ENCODE measurements at places on chromosomes 7 and 10.

GRCh38 chr10:86261941-86262687 is 104.5 kb downstream of the GRID1 start:
- peak; percentile 23 for DNase-seq

GRCh38 chr7:46909601-46910051 is 672.3 kb downstream of the TNS3 start:
- no peak for DNase-seq

GRCh38 chr7:47698386-47698785 is 116.5 kb upstream of the TNS3 start:
- no peak for DNase-seq

DNA sequence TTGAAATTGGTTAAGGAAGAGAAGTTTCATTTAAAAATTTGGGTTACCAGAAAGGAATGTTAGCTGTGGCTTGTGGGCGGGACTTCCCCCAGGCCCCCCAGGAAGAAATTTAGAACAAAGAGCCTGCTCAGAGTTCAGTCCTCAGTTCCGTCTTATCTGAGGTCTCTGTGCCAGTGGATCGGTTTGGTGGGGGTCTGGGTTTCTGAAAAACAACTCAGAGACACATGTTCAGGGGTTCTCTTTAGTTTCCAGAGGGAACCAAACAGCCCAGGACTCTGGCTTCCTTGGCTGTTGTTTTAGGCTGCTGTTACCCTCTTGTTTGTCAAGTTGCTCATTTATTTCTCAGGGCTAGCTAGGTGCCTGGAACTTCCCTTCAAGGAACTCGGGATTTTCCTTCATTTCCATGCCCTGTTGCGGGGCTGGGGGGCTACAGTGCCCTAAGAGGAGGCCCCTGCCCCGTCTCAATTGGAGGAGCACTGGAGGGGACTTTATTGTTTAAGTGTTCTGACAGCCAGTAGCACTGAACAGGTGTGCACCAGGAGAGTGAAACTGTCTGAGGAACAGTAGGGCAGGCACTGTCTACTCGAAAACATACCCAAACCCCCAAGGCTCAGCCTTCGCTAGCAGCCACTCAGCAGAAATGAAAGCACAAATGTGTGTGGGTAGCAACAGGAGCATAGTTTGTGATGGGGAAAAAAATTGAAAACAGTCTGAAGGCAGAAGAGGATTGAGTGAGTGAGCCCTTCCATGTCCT is 59.9 kb downstream of the ALOX5 start:
- DNase-seq, result no peak

GRCh38 chr7:7756577-7756976 is 38.2 kb upstream of the RPA3 start:
- DNase-seq, result no peak

- DNase-seq, result no peak
Measured at GRCh38 chr10:43395571-43396060, 13.4 kb downstream of the HNRNPF start.

GRCh38 chr7:80428161-80429054 is 83.5 kb downstream of the GNAT3 start:
- DNase-seq, result peak; percentile 71

GRCh38 chr7:74655768-74656440 is 1.6 kb upstream of the GTF2I start:
- no peak for DNase-seq

DNA sequence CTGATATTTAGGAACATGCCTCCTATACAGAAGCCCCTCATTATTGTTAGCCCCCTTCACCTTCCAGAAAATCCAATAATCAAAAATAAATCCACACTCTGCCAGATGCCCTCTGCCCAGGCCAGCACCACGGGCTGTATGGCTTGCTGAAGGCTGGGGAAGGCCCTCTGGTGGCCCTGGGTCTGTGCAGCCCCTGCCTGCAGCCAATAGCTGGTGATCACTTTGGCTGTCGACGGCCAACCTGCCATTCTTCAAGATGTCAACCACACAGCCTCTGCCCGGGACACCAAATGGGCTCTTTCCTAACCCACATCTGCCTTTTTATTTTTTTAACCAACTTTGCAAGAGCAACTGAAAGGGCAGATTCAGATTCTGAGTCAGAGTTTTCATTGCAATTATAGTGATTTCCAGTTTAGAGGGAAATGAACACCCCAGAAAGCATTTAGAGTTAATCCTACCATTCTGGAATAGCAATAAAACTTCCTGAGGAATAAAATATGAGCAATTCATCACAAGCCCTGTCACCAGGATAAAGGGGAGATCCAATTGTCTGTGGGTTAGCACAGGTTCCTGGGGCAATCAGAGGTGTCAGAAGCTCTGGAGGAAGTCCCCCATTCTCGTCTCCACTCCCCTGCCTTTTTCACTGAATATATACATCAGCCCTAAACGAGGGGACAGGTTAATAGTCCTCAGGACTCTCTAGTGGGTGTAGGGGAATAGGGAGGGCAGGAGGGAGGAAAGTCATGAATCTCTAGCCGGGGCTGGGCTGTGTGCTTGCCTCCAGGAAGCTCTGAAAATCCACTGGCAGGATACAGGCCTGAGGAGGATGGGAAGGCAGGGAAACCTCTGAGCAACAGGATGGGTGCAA is 211.3 kb downstream of the GRID1 start:
- no peak for DNase-seq

- no peak for DNase-seq
Measured at GRCh38 chr10:69961881-69962745, 90.5 kb upstream of the MACROH2A2 start.

- no peak for DNase-seq
Measured at GRCh38 chr7:94923412-94923811, 16.0 kb downstream of the PPP1R9A start.

- DNase-seq, result no peak
Measured at GRCh38 chr7:88169717-88170320, 50.0 kb downstream of the SRI start.

Measured in NCI-H1092 (cell line).